OCI-LY7 (cell line): ENCODE measurements at places on chromosomes 2 and 18. TPM values are rescaled to one million over a fixed set of nuclear protein-coding genes. Genes with fewer than 3 reads are reported as not detected.

KCNG2 gene
- total RNA-seq: not detected in 2 replicates

ANKRD62 gene
- total RNA-seq: 7.1 and 7.3 TPM in 2 replicates

DNA sequence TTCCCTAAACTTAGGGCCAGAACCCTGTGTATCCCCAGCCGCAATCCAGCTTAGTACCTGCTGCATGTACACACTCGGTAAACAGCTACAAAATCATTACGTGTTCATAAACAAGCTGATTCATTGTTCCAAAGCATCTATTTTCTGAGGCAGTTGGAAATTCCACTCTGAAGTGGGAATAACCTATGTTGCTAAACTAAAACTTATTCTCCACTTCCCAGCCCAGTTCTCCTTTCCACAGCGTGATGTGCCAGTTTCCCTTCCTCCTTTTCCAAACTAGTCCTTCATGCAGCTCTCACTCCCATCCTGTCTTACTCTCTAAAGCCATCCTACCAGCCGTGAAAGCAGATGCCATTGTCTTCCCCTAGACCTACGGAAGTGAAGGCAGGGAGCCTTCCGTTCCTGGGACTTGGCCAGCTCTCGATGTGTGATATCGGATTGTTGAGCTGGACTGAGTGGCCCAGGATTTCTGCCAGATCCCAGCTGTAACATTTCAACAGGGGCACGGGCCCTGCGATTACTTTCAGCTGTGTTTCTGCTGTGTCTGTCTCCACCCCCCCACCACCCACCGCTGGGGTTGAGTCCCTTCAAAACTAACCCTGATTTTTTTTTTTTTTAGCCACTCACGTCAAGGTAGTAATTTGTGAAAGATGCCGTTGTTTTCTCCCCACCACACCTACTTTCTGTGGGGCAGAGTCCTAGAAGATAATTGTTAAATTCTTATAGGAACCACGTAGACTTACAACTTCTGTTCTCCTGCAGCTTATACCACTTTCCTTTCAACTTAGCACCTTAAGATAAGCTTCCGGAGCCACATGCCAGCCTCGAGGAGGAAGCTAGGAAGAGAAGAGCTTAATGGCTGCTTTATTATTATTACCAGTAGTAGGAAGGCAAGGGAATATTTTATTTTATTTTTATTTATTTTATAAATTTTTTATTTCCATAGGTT, 100.9 kb downstream of the CRIM1 start:
- no peak for DNase-seq

DNA sequence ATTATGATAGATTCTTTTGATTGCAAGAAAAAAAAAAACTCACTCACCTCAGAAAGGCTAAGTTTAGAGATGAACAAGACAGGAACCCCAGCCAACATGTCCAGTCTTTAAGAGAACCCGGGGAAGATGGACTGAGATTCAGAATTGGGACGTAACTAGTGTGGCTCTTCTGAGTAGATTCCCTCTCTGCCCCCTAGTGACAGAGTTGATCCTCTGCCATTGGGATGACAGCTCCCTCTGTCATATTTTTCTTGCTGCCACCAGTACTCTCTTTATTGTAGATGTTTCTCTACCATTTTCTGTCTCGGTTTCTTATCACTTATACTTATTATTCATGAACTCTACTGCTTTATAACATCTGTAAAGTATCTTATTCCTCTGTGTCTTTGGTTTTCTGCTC, 77.7 kb downstream of the GULP1 start:
- peak; percentile 21 for DNase-seq

GRCh38 chr2:67797801-67798540, 264.8 kb downstream of the C1D start:
- no peak for DNase-seq

GRCh38 chr2:7905756-7906155, 776.1 kb upstream of the ID2 start:
- peak; percentile 59 for DNase-seq

DNA sequence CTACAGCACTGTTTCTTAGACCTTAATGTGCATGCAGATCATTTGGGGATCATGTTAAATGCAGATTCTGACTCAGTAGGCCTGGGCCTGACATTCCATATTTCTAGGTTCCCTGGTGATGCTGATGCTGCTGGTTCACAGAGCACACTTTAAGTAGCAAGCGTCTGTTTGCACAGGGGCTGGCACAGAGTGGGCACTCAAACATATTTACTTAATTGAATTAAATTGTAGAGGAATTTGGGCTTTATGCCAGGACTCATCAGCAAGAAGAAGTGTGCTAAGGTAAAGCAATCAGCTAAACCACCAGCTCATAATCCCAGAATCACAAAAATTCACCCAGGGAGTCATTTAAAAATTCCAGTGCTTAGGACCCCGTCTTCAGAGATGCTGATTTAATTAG, 25.1 kb upstream of the INPP4A start:
- no peak for DNase-seq

GRCh38 chr2:144078106-144078505, 441.8 kb downstream of the ZEB2 start:
- DNase-seq: no peak
